ENCODE measurements at places on chromosomes 1 and 21.

DNA sequence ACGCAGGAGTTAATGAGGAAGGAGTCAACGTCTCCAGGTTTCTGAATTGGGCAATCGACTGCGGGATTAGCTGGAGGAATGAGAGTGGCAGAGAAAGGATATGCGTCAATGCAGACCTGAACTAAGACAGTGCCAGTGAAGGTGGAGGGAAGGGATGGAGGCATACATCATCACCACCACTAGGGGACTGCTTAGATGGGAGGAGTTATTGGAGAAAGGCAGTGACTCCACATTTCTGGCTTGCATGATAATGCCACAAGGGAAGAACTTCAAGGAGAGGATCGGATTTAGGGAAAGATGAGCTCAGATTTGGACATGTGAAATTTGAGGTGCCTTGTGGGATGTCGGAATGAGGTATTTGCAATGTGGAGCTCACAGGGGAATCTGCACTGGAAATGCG is 17.5 kb downstream of the VASH2 start:
- no peak for DNase-seq

DNA sequence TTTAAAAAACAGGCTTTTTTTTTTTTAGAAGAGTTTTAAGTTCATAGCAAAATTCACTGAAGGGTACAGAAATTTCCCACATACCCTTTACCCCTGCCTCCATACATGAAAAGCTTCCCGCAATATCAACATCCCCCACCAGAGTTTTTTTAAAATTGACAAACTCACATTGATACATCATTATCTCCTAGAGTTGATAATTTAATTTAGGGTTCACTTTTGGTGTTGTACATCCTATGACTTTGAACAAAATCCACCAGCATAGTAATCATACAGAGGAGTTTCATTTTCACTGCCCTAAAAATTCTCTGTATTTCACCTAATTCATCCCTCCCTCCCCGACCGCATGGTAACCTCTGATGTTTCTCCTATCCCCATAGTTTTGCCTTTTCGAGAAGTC is 53.6 kb upstream of the KCNK2 start:
- no peak for DNase-seq

DNA sequence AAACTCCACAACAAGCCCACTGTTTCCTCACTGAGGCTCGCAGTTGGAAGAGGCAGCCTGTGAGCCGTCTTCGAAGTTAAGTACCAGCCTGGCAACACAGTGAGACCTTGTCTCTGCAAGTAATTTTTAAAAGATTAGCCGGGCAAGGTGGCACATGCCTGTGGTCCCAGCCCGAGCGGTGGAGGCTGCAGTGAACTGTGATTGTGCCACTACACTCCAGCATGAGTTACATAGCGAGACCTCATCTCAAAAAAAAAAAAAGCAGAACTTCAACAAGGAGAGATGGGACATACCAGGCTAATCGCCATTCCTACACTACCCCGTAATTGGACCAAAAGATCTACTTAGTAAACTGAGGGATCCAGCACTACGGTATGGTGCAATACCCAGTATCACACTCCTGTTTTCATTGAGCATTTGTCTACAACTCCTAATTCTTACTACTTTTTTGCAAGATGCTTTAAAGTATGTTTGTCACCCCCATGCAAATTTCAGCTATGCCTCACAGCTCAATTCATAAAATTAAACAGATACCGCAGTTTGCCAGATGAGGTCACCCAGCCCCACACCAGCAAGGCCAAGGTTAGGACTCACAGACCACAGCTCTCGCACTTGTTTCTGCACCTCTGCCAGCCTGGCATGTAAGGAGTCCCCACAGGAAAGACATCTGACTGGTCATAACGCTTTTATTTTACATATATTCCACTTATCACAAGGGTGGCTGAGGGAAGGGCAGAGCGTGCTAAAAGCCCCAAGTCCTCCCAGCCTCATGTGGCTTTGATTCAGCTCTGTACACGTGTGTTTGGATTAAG is 21.0 kb downstream of the SDE2 start:
- no peak for DNase-seq

GRCh38 chr1:94654031-94654430 is 112.5 kb upstream of the F3 start:
- DNase-seq = no peak

DNA sequence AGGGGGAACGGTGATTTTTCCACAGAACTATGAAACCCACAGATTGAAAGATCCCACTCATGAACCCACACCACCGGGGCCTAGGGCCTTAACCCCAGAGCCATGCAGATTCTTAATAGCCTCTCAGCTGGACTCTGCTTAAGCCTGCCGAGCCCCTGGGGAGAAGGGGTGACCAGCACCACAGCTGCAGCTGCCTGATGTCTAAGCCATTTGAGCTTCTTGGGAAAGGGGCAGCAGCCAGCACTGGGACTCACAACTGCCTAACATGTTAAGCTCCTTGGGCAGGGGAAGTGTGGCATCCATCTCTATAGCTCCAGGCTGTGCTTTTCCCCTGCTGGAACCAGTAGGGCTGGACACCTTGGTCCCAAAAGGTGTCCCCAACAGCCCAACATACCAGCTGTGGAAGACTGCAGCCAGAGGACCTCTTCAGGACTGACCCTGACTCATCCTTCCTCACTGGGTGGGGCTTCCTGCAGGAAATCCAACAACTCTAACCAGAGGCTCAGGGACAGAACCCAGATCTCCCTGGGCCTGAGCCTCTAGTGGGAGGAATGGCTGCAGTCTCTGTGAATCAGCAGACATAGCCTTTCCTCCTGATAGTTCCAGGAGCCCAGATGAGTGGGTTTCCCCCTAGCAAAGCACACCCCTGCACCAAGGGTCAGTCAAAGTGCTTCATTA is 34.6 kb upstream of the FMO3 start:
- DNase-seq = no peak

GRCh38 chr1:164803366-164803765 is 244.4 kb downstream of the PBX1 start:
- no peak for DNase-seq

DNA sequence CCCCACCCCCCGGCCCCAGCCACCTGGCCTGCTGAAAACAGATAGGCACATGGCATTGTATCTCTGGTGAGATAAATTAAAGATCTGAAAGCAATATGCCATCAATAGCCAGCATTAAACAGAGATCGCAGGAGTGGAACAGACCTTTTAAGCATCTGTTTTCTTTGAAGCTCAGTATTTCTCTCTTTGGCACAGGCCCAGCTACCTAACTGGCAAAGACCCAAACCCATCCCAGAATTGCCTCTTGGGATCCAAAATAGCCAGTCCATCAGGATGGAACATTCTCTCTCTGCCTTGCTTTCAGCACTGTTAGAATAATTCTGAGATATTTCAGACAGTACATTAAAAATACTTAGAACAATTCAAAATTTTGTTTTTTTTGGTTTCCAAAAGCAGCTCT is 46.0 kb downstream of the KCNJ6 start:
- DNase-seq = no peak

DNA sequence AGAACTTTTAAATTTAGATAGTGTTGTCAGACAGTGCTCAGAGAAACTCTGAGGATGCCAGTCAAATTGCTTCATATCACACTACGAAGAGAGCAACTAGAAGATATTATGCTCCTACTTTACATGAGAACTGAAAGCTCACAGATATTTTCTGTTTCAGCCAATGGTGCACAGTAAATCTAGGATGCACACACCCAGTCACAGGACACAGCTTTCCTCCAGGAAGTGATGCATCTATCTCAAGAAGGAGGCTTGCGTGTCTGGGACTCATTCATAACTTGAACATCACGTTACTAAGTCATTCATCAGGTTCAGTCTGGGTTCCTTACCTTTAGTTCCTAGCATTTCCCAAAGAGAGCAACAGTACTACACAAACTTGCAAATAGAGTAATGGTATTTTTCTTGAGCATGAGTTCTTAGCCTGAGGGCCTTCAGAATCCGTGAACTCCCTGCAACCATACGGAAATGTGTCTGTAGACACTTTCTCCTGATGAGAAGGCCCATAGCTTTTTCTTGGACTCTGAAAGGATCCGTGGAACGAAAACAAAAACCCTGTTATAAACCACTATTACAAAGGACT is 12.2 kb downstream of the ZNF697 start:
- no peak for DNase-seq

GRCh38 chr1:162055062-162055461 is 14.4 kb upstream of the NOS1AP start:
- no peak for DNase-seq

DNA sequence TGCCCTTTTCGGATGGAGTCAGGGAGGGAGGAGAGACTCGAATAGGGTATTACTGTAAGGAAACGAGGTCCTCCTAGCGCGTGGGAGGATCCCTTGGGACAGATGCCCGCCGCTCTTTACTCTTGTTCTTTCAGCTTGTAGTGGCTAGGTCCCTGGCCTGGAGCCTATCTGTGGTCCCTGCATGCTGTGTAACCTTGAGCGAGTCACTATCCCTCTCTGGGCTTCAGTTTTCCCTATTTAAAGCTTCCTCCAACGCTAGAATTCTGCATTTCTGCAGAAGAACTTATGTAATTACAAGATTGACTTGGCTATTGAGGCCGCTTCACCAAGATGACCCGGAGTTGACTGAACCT is 744 bp downstream of the MIER1 start:
- no peak for DNase-seq

DNA sequence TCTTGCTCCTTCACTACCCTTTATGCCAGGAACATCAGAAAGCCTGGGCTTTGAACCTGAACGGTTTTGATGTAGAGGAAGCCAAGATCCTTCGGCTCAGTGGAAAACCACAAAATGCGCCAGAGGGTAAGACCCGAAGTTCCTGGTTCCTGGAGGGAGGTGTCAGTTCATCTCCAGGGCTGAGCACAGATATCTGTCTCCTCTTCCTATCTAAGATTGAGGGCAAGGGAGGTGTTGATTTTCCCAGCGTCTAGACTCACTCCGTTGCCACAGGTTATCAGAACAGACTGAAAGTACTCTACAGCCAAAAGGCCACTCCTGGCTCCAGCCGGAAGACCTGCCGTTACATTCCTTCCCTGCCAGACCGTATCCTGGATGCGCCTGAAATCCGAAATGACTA is 915 bp downstream of the CDC20 start:
- DNase-seq = no peak

DNA sequence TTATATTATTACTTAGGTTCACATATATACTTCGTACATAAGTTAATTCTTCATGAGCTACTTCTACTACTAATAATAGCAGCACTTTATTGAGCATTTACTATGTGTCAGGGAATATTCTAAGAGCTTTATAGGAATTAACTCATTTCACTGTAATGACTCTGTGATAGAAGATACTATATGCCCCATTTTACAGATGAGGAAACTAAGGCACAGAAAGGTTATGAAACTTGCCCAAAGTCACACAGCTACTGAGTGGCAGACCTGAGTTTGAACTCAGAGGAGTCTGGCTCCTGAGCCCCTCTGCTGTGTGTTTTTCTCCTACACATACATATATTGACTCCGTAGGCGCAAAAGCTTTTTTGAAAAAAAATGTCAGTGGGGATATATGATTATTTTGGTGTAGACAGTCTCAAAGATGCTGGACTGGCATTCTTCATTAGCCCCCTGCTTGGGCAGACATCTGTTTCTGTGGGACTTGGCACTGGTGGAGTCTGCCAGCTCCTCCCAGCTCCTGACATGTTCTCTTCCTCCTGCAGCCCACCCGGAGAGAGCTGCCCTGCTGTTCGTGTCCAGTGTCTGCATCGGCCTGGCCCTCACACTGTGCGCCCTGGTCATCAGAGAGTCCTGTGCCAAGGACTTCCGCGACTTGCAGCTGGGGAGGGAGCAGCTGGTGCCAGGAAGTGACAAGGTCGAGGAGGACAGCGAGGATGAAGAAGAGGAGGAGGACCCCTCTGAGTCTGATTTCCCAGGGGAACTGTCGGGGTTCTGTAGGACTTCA is 70.9 kb downstream of the TCP10L start:
- no peak for DNase-seq

- DNase-seq = no peak
Observed at GRCh38 chr21:46351476-46352163, 27.7 kb downstream of the PCNT start.

DNA sequence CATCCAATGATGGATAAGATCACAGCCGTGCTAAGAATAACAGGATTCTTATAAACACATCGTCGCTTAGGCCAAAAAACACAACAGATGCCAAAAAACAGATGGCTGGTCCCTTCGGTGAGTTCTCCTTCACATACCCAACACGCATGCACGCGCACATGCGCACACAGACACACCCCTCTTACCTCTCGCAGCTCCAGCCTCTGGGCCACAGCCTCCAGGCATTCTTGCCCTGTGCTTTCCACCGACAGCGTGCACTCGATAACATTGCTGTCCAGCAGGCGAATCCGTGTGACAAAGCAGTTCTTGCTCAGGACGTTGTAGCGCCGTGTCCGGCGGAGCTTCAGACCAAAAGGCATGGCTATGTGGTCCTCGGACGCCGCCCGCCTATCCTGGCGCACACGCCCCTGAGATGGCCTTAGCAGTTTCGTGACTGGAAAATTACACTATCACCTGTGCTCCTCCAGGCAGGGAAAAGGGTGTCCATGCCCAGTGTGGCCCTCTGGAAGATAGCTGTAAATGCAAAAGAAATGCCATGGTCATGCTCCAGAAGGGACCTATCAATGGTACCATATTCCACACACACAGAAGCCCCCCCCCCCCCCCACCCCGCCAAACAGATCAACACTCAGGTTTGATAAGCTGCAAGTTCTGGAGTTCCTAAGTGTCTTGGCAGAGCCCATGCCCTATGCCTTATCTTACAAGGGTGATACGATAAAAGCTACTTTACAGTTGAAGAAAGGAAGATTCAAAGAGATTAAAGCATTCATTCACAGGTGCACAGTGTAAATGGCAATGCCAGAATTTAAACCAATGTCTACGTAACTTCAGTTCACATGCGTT is 86.7 kb downstream of the PTPN14 start:
- no peak for DNase-seq

GRCh38 chr1:87346130-87346814 is 17.6 kb downstream of the LMO4 start:
- no peak for DNase-seq

DNA sequence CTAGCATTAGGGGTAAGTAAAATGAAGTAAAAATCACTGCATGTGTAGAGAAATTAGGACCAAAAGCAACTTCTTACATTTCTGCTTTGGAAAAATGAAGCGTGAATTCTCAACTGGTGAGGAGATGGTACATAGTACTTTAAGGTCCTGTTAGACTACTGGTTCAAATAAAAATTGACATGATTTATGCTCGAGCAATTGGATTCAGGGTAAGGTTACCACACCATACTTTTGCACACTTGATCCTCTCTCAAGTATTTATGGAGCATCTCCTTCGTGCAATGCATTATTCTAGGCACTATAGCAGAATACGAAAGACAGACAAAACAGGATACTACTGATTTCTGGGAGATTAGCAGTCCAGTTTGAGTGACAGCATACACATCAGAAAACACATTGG is 66.2 kb downstream of the BRINP2 start:
- no peak for DNase-seq

DNA sequence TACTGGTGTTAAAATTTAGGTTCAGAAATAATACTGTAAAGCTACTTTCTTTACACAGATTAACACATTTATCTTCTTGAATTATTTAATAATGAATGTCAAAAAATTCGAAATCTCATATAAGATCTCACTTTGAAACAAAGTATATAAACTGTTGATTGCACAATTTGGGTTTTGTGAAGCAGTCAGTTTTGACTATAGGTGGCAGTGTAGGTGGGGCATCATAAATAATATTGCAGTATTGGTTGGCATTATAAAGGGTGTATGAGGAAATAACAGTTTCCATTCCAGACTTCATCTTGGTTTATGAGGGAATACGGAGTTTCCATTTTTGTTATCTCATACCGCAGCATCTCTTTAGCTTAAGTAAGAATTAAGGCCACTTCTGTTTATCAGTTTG is 49.9 kb downstream of the SUCO start:
- DNase-seq = no peak

GRCh38 chr1:243731301-243731891 is 118.6 kb downstream of the AKT3 start:
- no peak for DNase-seq

- no peak for DNase-seq
Observed at GRCh38 chr1:13990939-13991338, 291.0 kb downstream of the PRDM2 start.

Measured in activated T-helper 9 cell treated with anti-CD3 and anti-CD28 coated beads, Interleukin-2, amount 50 U/mL, for 16 hours (primary cell).